AG10803 (cell line): ENCODE measurements at places on chromosomes 16 and 17.

GRCh38 chr17:62119373-62119772, 54.3 kb upstream of the MED13 start:
- no peak for DNase-seq

GRCh38 chr16:86042996-86043725, 144.2 kb downstream of the IRF8 start:
- DNase-seq, result no peak

DNA sequence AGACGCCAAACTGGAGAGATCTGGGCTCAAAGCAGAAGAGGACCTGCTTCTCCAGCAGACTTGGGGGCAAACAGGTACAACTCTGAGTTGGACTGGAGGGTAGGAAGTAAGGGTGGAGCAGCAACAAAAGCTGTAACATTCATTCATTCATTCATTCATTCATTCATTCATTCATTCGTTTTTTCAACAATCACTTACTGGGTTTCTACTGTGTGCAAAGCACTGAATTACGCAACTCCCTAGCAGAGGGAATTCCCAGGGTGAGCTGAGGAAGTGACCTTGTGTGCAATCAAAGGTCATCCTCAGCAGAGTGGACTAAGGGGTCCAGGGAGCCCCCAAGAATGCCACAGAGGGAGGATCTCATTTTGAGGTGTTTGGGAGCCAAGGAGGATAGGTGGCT, 231.1 kb upstream of the SDK2 start:
- DNase-seq, result no peak

- DNase-seq, result no peak
Observed at GRCh38 chr17:74297941-74298340, 23.9 kb downstream of the DNAI2 start.

GRCh38 chr17:35752945-35753764, at the start of gene GAS2L2:
Gene GAS2L2, minus strand, starts transcription at chr17:35753239. Its CDS starts 389 bp downstream, at chr17:35752850.
- peak; percentile 23 for DNase-seq

DNA sequence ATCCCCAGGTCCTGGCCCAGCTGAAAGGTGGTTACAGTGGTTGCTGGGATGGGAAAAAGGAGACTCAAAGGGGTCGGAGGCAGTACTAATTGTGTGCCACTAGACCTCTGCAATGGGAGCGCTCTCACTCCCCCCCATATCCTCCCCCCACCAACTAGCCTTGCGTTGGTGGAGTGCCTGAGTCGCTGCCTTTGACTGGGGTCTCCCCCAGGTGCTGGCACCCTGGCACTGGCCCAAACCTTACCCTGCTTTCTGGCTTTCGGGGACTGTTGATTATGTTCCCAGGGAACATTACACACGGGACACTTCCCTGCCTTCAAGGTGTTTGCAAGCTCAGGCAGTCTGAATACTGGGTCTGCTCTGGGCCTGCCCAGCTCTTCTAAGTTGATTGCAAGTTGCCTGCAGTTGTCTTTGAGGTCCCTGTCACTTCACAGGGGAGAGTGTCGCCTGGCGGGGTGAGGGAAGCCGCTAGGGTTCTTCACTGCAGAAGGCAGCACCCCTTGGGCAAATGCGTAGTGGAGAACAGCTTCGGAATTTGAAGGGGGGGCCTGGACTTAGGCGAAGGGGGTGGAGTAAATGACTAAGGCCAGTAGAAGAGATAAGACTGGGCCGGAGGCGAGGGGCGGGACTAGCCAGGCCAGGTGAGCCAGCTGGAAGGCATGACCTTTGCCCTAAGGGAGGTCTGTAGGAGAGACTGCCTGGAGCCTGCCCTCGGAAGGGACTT, 98.0 kb downstream of the RAB11FIP4 start:
- no peak for DNase-seq

DNA sequence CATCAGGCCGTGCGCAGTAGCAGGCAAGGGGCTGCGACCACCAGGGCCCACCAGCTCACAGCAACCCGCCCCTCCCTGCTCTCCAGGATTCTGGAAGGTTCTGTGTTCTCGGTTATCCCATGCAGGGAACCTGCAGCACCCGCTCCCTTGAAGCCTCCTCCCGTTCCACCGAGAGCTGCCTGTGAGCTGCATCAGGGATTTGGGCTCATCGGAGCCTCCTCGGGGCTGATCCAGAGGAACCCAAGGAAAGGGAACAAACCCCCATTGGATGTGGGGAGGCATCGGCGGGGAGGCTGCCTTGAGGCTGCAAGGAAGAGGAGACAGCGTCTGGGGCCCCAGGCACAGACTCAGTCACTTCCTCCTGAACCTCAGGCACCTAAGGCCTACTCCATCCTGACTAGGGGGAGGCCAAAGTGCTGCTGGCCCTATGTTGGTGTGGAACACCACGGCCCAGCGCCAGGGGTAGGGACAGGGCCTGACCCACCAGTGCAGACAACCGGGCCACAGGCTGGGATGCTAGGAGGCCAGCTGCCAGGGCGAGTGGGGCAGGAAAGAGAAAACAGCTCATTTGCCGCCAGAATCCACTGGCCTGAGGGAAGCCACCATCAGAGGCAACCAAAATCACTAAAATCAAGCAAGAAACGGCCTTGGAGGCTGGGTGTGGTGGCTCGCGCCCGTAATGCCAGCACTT, 14.4 kb upstream of the LGALS3BP start:
- no peak for DNase-seq

GRCh38 chr16:56688762-56689161, 6.5 kb downstream of the MT1X start:
- DNase-seq, result no peak

DNA sequence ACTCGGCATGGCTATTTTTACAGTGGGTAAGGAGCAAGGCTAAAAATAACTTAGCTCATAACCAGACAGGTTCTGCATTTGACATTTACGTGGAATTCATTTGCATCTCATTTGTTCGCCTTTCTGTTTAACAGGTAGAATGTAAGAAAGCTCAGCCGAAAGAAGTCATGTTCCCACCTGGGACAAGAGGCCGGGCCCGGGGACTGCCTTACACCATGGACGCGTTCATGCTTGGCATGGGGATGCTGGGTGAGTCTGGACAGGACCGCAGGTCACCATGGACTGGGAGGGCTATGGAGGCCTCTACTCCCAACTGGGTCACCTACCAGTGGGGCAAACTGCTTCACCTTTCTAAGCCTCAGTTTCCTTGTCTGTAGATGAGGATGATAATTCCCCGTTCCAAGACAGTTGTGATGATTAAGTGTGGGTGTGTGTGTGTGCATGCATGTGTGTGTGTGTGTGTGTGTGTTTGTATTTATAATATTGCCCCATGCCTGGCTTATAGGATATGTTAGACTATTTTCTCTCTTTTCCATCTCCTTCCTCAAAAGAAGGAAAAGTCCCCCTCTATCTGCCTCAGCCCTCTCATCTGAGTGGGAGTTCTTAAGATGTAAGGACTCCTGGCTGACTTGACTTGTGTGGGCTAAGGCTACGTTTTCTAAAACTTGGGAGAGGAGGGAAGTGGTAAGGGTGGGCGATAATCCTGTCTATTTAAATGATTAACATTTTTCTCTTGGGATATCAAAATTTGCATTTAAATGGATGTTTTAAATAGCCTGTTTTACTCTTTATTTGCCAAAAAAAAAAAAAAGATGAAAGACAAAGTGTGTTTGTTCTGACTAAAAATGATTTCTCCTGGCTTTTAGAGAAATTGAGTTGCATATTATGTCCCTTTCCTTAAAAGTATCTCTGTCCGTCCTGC, 129.0 kb downstream of the CCDC182 start:
- no peak for DNase-seq

- DNase-seq, result no peak
Observed at GRCh38 chr16:28202147-28202746, 9.5 kb downstream of the XPO6 start.

- peak; percentile 13 for DNase-seq
Observed at GRCh38 chr17:74923538-74924249, 379 bp upstream of the OTOP2 start.

GRCh38 chr17:32536736-32537643, 50.2 kb downstream of the CDK5R1 start:
- peak; percentile 78 for DNase-seq

DNA sequence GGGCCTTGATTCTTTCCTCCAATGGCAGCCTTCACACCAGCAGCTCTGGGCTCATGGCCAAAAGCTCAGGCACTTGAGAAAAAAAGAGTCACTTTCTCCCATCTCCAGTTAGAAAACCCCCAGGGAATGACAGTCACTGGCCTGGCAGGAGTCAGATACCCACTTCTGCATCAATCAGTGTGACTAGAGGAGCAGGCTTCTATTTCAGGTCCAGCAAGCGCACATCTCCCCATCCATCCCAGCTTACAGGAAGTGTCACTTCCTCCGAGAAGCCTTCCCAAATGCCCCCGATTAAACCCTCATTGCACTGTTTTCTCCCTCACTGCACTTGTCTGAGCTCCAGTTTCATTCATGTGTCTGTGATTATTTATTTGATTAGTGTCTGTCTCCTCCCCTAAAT, 30.4 kb upstream of the CCL1 start:
- DNase-seq, result no peak

GRCh38 chr17:61211236-61211635, 188.4 kb upstream of the TBX2 start:
- DNase-seq, result no peak

DNA sequence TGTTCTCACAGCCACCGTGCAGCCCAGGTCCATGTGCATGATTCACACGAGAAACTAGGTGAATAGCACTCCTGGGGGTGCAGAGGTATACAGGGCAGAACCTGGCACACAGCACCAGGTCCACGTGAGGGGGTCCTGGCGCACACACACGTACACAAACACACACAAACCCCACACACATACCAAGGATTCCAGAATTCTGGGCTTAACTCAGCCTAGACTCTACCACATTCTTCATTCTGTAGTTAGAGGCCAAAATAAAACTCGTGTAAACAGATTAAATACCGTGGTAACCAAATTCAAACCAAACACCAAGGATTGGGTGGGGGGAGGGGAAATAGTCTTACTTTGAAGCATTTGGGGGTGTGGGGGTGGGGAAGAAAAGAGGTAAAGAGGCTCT, 58.5 kb downstream of the XYLT1 start:
- DNase-seq, result peak; percentile 90

GRCh38 chr17:59093702-59094231, 12.9 kb downstream of the TRIM37 start:
- DNase-seq, result peak; percentile 97

GRCh38 chr16:57527610-57528360, 8.6 kb downstream of the CCDC102A start:
- no peak for DNase-seq

DNA sequence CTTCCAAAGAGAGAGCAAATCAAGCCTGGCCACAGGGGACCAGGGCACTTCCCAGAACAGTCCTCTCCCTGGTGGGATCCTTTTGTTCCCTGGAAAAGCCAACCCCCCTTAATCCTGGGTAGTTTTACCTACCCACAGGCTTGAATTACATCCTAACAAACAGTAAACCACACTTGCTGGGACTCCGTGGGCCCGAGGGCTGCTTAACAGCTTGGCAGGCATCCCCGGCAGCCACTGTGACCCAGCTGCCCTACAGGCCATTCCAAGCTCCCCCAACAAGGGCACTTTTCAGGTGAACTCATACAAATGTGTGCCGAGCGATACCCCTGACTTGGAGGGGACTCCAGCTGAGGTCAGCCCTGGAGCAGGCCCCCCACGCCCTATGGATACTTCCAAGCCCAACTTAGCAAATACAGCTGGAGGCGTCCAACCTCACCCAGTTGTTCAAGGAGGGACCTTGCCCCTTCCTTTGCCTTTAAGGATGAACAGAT, 26.4 kb downstream of the ADCY9 start:
- no peak for DNase-seq

DNA sequence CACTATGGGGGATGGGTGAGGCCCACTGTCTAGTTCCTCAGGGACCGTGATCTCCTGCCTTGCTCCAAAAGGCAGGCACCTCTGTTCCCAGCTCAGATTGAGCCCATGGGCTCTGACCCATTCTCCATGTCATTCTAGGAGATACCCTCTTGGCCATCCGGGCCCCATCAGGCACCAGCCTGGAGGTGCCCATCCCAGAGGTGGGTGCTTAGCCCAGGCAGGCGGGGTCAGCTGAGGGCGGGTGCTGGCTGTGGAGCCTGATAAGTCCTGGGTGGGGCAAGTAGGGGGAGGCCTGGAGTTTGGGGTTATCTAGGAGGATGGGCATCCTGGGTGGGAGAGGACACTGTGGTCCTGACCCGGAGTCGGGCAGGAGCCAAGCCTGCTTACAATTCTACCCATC, 2.3 kb downstream of the E2F4 start:
- no peak for DNase-seq
